GM20000 (cell line): ENCODE measurements at places on chromosomes 13 and 19.
A peak's percentile ranks its signal among the peaks of the same experiment; 100 is the strongest.

DNA sequence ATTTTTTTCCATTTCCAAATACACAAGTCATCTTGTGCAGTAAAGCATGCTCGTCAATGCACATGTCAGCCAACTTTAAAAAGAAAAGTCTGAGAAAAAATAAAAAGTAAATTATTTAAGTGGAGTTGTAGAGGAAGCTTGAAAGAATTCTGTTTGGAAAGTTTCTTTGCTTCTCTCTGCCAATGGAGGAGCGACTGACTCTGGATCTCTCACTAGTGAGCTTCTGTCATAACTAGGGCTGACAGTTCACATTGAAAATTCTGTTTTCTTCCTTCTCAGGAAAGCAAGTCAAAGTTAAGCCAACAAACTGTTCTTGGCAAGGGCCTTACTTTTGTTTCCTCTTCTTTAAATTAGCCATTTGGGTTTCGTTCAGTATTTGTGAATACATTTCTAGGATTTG lies 298.2 kb downstream of the POU4F1 start:
- DNase-seq, result no peak

DNA sequence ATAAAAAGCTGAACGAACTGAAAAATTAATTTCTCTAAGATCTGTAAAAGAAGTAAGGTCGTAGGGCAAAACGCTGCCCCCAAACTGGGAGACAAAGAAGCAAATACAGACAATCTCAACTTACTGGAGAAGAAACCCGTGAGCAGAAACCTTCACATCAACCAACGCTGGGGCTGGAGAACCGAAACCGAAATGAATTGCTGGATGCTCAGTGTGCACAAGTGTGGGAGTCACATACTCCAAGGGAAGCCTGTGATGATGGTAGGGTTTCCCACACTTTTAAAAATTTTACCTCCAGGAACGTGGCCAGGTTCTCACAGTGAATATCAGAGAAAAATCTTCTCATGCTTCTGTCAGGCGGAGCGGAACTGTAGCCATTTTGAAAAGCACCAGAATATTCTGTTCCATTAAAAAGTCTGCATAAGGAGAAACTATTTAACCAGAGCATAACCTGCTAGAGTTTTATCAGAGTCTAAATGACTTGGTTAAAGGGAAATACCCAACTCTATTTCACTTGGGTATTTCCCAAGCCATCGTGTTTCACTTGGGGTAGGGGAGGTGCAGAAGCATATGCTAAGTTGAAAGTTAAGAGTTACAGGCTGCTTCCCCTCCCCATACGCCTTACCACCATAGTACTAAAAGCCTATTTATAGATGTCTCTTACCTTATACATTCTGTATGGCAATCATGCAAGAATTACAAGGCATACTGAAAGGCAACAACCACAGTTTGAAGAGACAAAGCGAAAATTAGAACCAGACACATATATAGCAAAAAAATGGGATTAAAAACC lies 110.5 kb upstream of the SLITRK1 start:
- no peak for DNase-seq

DNA sequence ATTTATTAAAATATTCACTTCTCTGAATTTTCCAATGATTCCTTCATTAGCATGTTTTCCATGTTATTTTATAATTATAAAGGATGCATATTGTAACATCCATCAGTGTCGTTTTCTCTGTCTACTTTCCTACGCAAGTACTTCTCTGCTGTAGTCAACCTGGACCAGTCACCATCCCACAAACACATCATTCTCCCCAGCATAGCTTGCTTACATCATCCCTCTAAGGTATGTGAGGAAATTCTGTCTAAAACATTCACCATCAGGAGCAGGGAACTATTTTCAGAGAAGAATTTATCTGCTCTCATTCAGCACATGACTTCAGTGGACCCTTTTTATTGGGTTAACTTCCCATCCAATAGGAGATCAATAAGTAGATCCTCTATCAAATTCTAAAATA lies 806.1 kb upstream of the ARGLU1 start:
- DNase-seq, result no peak

GRCh38 chr19:12786141-12786870 lies 5.0 kb upstream of the JUNB start:
- DNase-seq, result peak; percentile 15

- DNase-seq, result no peak
Observed at GRCh38 chr19:11612816-11613511, 15.7 kb downstream of the ZNF627 start.

DNA sequence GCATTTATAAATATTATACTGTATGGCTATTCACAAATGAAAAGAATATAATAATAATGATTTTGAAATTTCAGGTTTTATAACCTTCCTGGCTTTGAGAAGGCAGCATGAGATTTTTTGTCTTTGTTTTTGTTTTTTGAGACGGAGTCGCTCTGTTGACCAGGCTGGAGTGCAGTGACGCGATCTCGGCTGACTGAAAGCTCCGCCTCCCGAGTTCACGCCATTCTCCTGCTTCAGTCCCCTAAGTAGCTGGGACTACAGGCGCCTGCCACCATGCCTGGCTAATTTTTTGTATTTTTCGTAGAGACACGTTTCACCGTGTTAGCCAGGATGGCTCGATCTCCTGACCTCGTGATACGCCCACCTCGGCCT lies 64.1 kb downstream of the ZNF429 start:
- DNase-seq, result no peak

DNA sequence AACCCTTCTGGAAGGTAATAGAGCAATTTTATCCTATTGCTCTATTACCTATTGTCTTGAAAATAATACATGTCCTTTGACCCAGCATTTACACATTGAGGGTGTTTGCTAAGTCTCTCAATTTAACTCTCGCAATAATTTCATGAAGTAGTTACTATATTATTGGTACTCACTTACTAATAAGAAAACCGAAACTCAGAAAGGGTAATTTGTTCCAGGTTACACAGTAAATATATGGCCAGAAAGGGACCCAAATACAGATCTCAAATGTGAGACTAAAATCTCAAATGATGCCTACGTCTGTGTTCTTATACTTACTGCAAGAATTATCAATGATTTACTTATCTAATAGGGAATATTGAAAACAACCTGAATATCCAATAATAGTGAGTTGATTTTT lies 29.7 kb upstream of the FAM216B start:
- DNase-seq, result peak; percentile 22

DNA sequence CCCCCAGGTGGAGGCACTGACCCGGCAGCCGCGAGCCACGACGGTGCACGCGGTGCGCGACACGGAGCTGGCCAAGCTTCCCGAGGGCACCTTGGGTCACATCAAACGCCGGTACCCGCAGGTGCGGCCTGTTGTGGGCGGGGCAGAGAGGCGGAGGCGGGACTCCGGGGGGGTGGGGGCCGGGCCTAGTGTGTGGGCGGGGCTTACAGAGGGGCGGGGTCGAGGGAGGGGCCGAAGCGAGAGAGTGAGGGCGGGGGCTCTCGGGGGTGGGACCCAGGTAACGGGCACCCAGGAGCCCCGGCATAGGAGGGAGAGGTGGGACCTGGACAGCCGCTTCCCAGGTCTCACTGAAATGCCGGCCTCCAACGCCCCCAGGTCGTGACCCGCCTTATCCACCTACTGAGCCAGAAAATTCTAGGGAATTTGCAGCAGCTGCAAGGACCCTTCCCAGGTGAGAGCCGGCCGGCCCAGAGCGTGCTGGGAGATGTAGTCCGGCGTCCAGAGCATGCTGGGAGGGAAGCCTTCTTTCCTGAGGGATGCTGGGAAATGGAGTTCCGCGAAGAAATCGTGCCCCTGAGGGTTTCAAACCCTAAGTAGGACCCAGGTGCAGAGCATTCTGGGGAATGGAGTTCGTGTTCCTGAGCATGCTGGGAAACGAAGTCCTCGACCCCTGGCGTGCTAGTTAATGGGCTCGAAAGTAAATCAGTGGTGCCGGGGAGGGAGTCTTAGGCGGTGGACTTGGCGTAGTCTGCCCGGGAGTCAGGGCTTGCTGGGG lies 15.7 kb downstream of the PNPLA6 start:
- DNase-seq, result peak; percentile 77

GRCh38 chr19:6700586-6701316 lies 19.7 kb downstream of the C3 start:
- DNase-seq, result no peak

DNA sequence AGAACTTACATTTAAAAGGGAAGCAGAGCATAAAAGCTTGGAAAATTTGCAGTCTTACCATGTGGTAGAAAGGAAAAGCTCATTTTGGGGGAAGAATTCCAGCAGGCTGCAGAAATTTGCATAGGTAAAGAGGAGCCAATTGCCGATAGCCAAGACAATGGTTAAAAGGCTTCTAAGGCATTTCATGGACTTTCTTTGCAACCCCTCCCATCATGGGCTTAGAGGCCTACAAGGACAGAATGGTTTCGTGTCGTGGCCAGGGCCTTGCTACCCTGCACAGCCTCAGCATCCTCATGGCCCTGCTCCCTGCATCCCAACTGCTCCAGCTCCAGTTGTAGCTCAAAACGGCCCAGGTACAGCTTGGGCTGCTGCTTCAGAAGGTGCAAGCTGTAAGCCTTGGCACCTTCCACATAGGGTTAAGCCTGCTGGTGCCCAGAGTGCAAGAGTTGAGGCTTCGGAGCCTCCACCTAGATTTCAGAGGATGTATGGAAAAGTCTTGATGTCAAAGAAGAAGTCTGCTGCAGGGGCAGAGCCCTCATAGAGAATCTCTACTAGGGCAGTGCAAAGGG lies 420.3 kb downstream of the PCDH17 start:
- DNase-seq, result no peak

DNA sequence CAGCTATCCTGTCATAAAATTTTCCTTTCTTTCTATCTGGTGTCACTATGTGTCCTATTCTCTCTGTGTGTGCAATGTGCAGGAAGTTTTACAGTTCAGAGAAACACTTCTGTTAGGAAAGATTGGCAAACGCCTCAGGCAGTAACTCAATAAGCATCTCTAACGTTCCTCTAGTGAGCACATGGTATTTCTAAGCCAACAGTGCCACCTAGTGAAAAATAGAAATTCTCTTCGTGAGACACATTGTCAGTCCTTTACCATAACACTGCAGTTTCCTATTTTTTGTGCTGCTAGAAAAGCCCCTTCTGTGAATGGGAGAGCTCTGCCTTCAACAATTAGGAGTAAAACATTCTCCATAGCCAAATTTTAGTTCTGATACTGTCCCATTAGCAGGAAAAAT lies 50.7 kb downstream of the ZNF723 start:
- no peak for DNase-seq

DNA sequence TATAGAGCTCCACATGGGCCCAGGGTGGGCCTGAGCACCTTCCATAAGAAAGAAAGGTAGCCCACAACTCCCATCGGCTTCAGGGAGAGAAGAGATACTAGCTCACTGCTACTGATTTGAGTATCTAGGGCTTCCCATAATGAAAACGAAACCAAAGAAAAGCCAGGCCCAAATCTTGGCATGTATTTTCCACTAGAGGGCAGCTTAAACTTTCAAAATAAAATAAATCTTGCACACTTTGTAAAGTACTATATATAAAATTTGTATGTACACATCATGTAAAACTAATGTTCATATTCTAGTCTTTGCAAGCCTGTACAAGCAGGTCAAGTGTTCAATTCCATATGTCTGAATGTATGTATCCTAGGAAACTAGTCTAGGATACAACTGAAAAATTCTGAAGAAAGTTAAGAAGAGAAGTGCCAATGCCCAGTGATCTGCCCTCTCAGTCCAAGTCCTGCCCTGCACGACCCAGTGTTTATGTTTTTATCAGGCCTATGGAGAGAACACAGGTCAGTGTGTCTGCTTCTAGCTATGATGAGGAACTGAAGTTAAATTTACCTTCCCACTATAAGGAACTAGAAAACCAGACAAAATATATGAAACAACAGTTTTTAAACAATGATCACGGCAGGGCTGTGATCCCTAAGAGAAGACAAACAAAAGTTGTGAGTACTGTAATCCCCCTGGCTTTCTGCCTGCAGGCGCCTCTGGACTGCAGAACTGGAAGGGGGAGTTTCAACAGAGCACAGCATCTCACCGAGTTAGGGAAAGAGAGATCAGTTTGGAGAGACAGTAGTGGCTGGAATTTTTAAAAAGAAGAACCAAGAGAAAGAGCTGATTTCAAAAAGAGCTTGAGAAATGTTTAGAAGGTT lies 475.7 kb downstream of the UQCRFS1 start:
- DNase-seq, result peak; percentile 67

- DNase-seq, result no peak
Observed at GRCh38 chr13:20559659-20560356, 7.1 kb upstream of the IFT88 start.

DNA sequence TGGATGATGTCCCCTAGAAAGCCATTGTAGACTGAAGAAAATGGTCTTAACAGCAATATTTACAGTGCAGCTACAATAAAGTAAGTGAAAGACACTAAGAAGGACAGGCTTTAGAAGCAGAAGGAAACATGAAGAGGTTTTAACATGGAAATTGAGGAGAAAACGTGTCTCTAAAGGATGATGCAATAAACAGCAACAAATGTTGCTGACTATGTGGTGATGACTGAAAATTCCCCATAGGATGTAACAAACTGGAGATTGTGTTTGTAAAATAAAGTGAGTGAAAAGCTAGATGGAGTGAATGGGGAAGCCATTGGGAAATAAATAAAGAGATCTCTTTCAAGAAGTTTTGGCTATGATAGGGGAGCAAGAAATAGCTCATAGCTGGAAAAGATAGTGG lies 186.7 kb upstream of the IPO5 start:
- DNase-seq, result no peak

DNA sequence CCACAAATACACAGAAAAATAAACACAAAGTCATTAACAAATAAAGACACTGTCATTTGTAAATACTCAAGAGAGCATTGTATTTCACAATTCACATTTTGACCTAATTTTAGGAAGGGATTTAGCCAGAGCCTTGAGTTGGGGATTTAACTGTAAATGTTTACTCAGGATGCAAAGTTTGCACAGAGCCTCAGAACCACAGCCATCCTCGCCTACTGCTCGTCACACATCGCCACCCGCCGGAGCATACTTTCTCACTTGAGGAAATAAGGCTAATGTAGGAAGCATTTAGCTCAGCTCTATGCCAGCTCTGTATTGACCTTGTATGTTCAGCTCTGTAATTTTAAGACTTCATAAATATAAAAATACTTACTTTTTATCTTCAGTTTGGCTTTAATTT lies 442.7 kb downstream of the OXGR1 start:
- no peak for DNase-seq

GRCh38 chr19:33235996-33236350 lies 10.3 kb upstream of the SLC7A10 start:
- DNase-seq, result no peak
